IMR-90 (cell line): ENCODE measurements at places on chromosomes 6 and 20. TPM values are rescaled to one million over a fixed set of nuclear protein-coding genes. Genes with fewer than 3 reads are reported as not detected.

- DNase-seq = peak; percentile 95
These were observed at the start of the genes CFAP61 and CRNKL1 for GRCh38 chr20:20052074-20052970. CFAP61 (plus strand) TSS chr20:20052532; CDS start chr20:20056654, 4,122 bp downstream. CRNKL1 (minus strand) TSS chr20:20052466; CDS start chr20:20052342, 124 bp downstream.

DNA sequence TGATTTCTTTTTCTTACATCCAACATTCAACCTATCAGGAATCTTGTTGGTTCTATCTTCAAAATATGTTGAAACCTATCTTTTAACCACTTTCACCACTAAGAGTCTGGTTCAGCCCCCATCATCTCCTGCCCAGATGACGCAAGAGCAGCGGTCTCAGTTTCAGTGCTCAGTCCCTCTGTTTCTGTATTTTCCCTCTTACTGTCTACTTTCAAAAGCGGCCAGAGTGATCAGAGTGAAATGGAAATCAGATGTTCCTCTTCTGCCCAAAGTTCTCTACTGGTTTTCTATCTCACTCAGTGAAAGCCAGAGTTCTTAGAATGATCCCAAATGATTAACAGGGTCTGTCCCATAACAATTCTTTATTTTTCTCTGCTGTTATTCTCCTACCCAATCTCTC is 147.9 kb upstream of the PDE7B start:
- no peak for DNase-seq

SMLR1 gene
- not detected in 2 replicates for total RNA-seq

PARD6B gene
- total RNA-seq = 0.90 and 1.4 TPM in 2 replicates

SLC22A16 gene
- not detected in 2 replicates for total RNA-seq

DNA sequence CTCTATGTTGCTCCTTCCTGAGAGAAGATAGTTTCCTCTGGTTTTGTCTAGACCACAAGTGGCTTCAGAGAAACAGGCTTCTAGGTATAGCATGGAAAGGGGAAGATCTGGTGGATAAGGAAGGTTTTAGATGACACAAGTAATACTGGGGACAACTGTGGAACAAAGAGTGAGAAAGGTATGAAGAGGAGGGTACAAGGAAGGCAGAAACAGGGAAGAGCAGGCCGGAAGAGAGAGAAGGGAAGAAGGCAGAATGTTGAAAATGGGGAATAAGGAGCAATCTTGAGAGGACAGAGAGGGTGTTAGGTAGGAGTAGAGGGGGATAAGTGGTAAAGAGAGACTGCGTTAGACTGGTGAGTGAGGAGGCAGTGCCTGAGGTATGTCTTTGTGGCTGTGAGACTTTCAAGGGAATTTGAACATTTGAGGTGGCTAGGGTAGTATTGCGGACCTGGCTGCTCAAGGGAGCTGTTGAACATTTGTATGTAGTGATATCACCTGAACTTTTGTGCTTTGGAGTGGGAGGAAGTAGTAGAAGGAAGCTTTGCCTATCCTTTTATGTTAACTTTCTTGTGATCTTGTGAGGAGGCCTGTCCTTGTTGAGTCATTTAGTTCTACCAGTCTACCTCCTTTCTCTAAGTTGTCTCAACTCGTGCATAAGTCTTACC is 69.5 kb downstream of the FOXO3 start:
- peak; percentile 35 for DNase-seq

- DNase-seq = peak; percentile 62
These were observed 3.6 kb downstream of the MYCT1 start for GRCh38 chr6:152701081-152701862.

C6orf118 gene
- total RNA-seq = not detected in 2 replicates

GRCh38 chr6:132368916-132369481 is 32.3 kb downstream of the MOXD1 start:
- DNase-seq = no peak

CD2AP gene
- total RNA-seq = 7.5 and 18.3 TPM in 2 replicates

MCCD1 gene
- not detected in 2 replicates for total RNA-seq

CST5 gene
- not detected in 2 replicates for total RNA-seq
